AG04450 (cell line): ENCODE measurements at places on chromosomes 6 and 20.

- no peak for DNase-seq
These were observed 160.2 kb downstream of the QRSL1 start for GRCh38 chr6:106789428-106790148.

- no peak for DNase-seq
These were observed 62.9 kb downstream of the PKHD1 start for GRCh38 chr6:52024451-52025068.

DNA sequence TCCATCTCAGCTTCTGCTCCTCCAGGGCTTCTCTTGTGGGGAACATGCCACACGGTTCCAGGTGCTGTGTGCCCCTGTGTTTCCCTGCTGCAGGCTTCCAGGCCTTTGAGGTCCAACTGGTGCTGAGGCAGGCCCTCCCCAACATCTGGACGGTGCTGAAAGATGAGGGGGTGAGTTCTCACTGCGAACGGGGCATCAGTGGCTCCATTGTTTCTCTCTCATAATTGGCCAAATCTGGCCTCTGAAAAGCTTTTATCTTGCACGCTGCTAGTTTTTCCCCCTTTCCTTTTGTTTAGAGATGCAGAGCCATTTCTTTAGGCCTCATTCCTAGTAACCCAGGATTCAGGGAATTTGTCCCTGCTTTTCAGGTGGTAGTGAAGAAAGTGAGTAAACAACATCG lies 8.6 kb downstream of the PNLDC1 start:
- no peak for DNase-seq

- no peak for DNase-seq
These were observed 43.1 kb downstream of the SLC17A5 start for GRCh38 chr6:73610444-73611275.

DNA sequence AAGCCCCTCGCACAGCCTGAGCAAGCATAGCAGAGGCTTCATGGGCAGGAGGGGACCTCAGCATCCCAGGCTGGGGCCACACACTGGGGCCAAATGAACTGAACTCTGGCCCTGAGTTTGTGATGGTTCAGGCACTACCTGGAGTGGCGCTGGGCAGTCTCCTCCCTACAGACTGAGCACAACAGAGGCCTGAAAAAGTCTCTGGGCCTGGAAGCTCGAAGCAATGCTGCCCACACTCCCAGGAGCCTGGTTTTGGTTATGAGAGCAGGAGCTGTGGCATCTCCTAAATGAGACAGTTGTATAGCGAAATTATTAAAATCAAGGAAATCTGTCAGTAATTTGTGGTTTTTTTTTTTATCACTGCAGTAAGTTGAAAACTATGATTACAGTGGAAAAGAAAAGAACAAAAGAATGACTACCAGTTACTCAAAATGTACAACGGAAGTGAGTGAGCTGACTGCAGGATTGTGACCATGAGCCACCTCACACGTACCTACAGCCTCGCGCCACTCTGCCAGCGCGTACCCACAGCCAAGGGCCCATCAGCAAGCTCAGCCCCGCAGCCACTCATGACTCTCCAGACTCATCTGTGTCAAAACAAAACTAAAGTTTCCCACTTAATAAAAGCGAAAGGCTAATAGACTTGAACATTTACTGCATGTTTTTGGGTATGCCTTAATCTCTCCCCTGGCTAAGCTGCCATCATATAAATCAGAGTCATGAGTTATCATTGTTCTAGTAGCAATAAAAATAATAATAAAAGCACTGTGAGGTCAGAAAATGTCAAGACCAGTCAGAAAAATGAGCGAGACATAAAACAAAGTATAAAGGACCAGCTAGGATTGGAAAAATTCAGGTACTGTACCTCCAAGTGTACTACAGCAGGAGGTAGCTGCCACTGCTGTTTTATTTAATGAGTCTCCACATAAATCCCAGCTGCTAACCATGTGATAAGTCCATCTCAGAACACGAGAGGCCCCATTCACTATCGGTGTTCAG lies 177.0 kb downstream of the FOXC1 start:
- DNase-seq: no peak

- DNase-seq: no peak
These were observed 3.3 kb upstream of the CNKSR3 start for GRCh38 chr6:154513601-154514320.

- DNase-seq: no peak
These were observed 514 bp downstream of the ACOT13 start for GRCh38 chr6:24667378-24667803.

DNA sequence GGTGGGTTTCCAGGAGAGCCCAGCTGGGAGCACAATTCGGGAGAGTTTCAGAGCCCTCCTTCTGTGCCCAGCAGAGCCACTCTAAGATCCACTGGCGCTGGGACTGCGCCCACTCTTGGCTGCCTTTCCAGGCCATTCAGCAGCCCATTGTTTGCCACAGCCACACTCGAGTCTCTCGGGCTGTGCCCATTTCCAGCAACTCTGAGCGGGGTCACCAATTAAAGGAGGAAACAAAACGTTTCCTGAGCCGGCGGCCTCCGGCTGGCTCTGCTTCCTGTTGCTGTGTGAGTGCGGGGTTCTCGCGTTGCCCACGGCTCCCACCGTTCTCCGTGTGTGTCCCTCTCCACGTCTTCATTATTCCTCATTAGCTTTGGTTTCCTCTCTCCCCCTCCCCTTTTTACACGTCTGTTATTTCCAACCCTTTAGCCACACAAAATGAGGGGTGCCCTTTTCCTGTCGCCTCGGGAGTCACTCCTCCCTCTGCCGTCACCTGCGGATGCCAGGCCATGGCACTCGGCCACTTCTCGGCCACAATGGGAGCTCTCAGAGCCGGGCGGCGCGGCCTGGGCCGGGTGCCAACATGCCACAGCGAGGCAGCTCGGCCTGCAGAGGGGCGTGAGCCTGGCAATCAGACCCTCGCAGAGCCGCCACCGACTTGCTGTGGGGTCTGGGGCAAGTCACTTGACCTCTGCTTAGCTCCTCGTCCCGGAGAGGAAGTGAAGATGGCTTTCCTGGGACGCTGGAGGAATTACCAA lies 94.3 kb upstream of the NKX2-2 start:
- no peak for DNase-seq
